ENCODE measurements at places on chromosomes 5 and 9. TPM values are rescaled to one million over a fixed set of nuclear protein-coding genes. Genes with fewer than 3 reads are reported as not detected.

The PLAC8L1 gene
- not detected for total RNA-seq

The PTGS1 gene
- 55.0 TPM for total RNA-seq

The PRUNE2 gene
- total RNA-seq: 3.6 TPM

The ACER2 gene
- total RNA-seq: 0.84 TPM

The MORN5 gene
- total RNA-seq: not detected

The ASTN2 gene
- total RNA-seq: 3.4 TPM

The C7 gene
- 3.0 TPM for total RNA-seq

The DOCK8 gene
- under 0.01 TPM for total RNA-seq

The ELOVL7 gene
- total RNA-seq: not detected

The LECT2 gene
- total RNA-seq: not detected

The ARL14EPL gene
- not detected for total RNA-seq

The PCDHB12 gene
- not detected for total RNA-seq

The RNF44 gene
- 4.6 TPM for total RNA-seq

The TCF7 gene
- total RNA-seq: 2.7 TPM

The HSPB3 gene
- total RNA-seq: not detected

The TAF11L6 gene
- not detected for total RNA-seq

The DBH gene
- not detected for total RNA-seq

The ABO gene
- not detected for total RNA-seq

The IFNA21 gene
- not detected for total RNA-seq

The FAM193B gene
- 22.0 TPM for total RNA-seq

The SCGB3A2 gene
- total RNA-seq: not detected

The IRX2 gene
- total RNA-seq: 2.2 TPM

The PTPDC1 gene
- 5.2 TPM for total RNA-seq

The SGCD gene
- total RNA-seq: 1.3 TPM

The TLE1 gene
- 35.1 TPM for total RNA-seq

The PPP3R2 gene
- not detected for total RNA-seq

The PMPCA gene
- 62.6 TPM for total RNA-seq

The CCDC192 gene
- total RNA-seq: not detected

Measured in bronchus fibroblast of lung (primary cell).